ENCODE measurements at places on chromosomes 3 and 15. TPM values are rescaled to one million over a fixed set of nuclear protein-coding genes. Genes with fewer than 3 reads are reported as not detected.

DNA sequence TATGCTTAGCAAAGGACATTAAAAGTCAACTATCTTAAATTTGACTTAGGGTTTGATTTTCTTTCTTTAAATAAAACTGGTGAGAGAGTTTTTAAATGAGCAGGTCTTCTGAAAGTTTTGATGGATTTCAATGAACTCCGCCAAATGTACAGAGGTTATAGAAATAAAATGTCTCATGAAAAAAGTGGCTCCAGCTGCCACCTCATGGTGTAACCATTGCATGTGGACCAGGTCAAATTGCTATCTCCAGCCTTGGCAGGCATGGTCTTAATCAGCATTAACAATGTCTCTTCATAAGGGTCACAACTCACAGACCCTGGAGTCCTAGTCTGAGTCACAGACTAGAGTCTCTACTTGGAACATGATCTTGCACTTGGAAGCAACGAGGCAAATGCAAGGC lies 182.3 kb downstream of the ADAMTS17 start:
- DNase-seq: no peak

DNA sequence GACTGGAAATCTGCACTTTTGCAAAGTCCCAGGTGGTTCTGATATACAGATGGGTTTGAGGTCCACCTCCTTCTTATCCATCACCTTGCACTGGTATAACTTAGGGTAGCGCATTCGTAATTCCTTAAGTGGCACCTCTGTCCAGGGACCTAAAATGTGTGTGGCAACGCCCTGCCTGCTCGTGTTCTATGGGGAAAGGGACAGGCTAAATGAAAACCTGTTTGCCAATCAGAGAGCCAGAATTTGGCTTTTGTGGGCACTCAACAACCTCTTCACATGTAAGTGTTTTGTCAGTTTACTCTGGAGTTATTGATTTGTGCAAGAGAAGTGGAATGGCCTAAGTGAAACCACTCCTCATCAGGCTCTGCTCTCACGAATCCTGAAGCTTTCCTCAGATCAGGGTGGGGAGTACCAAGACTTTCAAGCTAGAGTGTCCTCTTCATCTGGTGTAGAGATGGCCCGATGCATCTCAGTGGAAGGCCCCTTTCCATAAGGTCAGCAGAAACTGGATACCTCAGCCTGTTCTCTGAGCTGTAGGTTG lies 138.3 kb downstream of the ALDH1A2 start:
- DNase-seq: no peak

GRCh38 chr3:58556761-58557221 lies 19.8 kb upstream of the ACOX2 start:
- DNase-seq: no peak

- DNase-seq: no peak
These were observed 8.8 kb downstream of the FILIP1L start for GRCh38 chr3:100105501-100105900.

- DNase-seq: no peak
These were observed 110.2 kb downstream of the RORA start for GRCh38 chr15:61118885-61119284.

DNA sequence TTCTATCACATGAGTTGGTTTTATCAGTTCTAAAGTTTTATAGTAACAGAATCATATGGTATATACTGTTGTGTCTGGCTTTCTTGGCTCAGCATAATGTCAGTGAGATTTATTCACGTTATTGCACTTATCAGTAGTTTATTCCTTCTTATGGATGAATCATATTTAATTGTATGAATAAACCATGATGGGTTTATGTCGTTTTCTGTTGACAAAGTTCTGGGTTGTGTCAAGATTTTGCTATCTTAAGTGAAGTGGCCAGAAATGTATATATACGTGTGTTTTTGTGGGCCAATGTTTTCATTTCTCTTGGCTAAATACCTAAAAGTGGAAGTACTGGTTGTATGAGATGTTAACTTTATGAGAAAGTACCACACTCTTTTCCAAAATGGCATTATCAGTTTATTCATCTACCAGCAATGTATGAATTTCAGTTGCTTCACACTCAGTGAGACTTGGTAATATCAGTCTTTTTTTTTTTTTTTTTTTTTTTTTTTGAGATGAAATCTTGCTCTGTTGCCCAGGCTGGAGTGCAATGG lies 112.4 kb upstream of the DCBLD2 start:
- no peak for DNase-seq

DNA sequence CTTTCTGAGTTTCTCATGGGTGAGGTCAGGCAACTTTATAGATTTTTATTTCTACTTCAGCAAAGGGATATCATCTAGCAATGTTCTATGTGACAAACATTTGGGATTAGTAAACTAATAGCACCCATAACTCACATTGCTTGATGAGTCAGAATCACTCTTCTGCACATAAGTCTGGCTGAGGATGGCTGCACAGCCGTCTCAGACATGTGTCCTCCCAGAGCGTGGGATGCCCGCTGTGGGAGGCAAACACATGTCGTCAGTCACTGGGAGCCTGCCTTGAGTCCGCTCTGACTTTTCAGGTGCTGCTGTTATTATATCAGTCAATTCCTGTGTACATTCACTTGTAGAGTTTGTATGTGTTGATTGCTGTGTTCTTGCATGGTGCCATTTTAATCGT lies 230.7 kb upstream of the TRIM42 start:
- peak; percentile 17 for DNase-seq

DNA sequence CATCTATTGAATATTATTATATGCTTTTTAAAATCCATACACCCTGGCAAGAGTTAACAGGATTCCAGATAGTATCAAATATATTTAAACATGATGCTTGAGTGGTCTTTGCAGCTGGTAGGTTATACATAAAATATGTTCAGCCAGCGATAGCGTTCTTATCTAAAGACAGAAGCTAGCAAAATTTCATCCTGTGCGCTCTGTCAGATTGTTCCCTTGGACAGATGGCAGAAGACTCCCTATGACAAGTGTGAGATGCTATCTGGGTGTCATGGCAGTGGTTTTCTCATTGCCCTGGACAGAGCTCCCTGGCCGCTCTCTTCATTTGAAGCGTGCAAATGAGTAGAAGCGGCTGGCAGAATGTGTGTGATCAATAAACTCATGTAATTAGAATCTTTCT lies 175.2 kb upstream of the SOX14 start:
- DNase-seq: no peak

SLTM gene
- 27.2 TPM for polyA plus RNA-seq

FANCD2 gene
- 25.5 TPM for polyA plus RNA-seq

IP6K2 gene
- 64.1 TPM for polyA plus RNA-seq

TICRR gene
- 1.6 TPM for polyA plus RNA-seq

LRRC15 gene
- 0.58 TPM for polyA plus RNA-seq

KLF13 gene
- 29.5 TPM for polyA plus RNA-seq

Measured in fibroblast of lung (primary cell).